ENCODE measurements at places on chromosomes 13 and 19.

GRCh38 chr13:95128045-95128643, 173.1 kb downstream of the ABCC4 start:
- DNase-seq = no peak

DNA sequence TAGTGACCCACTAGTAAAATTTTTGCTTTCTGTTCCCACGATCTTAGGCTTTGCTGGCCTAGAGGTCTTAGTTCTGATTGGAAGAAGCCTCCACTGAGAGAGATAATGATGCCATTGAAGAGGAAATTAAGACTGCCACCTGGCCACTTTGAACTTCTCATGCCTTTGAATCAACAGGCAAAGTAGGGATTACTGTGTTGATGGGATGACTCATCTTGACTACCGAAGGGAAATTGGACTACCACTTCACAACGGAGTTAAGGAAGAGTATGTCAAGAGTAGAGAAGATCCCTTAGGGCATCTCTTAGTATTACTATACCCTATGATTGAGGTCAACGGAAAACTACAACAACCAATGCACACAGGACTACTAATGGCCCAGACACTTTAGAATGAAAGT, 12.7 kb upstream of the FREM2 start:
- no peak for DNase-seq

GRCh38 chr19:13466697-13467096, 39.6 kb downstream of the CACNA1A start:
- no peak for DNase-seq

GRCh38 chr19:41356984-41357739, 3.4 kb upstream of the TGFB1 start:
- no peak for DNase-seq

DNA sequence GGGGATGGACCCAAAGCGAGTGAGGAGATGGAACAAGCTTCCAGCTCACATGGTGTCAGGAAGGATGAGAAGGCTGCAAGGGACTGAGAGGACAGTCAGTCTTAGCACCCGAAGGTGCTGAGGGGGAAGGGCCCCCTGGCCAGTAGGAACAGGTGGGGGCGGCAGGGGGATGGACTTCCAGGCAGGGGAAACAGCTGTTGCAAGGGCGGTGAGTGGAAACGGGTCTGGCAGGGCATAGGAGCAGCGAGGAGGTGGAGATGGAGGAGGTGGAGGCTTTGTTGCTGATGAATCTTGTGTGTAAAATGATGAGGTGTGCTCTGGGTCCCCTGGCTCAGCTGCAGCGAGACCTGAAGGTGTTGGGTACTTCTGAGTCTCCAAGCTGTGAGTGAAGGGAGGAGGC, 1.2 kb downstream of the MAP1S start:
- no peak for DNase-seq

- no peak for DNase-seq
These were observed 29.9 kb downstream of the UCHL3 start for GRCh38 chr13:75579529-75579928.

- no peak for DNase-seq
These were observed 8.1 kb upstream of the IPO5 start for GRCh38 chr13:97945342-97945741.

DNA sequence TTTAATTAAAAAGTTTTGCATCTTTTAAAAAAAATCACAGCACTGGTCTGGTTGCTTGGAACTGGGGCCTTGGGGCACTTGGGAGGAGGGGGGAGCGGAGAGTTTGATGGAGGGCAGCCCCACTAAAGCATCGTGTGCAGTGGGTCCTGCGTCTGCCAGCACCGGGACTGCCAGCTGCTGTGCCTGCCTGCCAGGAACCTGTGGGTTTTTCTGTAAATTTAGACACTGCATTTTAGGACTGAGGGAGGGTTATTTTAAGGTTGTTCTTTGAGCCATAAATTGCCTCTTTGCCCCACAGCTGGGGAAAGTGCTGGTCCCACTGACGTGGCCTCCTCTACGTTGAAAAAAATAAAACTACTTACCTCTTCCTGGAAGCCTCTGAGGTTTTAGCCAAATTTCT, 2.9 kb downstream of the KLF2 start:
- no peak for DNase-seq

DNA sequence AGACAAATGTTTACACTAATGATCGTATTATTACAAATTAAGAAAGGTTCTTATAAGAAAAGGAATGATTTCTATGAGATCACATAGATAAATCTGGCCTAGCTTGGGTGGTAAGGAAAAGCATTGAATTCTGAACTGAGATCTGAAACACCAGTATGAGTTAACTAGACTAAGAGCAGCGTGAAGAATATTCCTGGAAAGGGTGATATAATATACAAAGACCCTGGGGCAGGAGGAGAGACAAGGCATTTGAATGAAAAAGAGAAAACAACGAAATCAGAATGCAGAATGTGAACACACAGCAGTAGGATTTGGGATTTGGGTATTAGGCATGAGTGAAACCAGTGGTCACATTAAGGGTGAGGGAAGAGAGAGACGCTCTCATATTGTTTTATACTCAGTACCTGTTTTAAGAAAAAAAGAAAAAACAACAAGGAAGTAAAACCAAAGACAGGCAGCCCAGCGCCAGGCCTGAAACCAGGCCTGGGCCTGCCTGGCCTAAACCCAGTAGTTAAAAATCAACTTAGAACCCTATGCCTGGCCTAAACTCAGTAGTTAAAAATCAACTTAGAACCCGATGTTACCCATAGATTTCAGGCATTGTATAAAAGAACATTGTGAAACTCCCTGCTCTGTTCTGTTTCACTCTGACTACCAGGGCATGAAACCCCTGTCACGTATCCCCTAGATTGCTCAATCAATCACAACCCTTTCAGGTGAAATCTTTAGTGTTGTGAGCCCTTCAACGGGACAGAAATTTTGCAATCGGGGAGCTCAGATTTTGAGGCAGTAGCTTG, 287.1 kb downstream of the ITGBL1 start:
- no peak for DNase-seq

DNA sequence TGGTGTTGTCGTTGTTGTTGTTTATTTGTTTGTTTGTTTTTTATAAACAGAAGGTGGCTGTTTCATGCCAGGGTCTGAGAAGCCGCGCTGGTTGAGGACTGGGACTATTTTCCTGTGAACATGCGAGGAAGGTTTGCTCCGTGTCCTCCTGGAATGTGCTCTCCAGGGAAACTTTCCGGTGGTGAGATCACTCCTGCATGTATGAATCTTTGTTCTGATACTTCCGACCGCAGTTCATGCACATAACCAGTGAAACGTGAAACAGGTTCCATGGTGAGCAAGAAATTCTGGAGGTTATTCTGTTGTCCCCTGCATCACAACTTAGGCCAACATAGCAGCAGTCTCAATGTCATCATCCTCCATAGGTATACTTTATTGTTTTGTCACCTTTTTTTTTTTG, 187.6 kb upstream of the ARGLU1 start:
- no peak for DNase-seq

Data from stimulated activated CD8-positive, alpha-beta memory T cell treated with anti-CD3 and anti-CD28 coated beads, Interleukin-4, amount 100 ng/mL, for 48 hours (primary cell).